ENCODE measurements at places on chromosomes 1 and 21. TPM values are rescaled to one million over a fixed set of nuclear protein-coding genes. Genes with fewer than 3 reads are reported as not detected.

DNA sequence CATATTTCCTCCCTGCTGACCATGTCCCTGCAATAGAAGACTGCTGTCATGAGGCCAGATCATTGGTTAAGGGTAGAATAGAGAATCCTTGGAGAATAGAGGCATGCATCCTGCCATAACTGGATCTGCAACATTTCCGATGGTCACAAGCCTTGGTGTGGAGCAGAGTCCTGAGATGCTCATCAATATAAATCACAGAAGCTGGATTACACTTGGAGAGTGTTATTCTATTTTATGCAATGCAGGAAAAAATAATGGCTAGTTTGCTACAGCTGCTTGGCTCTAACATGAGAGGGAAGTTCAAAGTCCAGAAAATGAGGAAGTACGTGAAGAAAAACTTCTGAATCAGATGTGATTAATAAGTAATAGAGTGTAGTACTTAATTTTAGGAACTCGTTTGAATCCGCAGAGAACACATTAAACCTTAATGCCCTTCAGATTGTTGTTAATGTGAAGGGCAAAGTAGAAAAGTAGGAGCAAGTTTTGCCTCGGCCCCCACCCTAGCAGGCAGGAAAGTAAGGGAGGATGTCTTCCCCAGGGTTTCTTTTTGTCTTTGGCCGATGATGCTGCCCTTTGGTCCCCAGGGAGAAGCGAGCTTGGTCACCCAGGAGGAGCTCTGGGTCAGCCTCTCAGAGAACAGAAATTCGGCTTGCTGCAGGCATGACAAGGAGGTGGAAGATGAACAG lies 59.5 kb downstream of the KCNK1 start:
- DNase-seq, result no peak

DNA sequence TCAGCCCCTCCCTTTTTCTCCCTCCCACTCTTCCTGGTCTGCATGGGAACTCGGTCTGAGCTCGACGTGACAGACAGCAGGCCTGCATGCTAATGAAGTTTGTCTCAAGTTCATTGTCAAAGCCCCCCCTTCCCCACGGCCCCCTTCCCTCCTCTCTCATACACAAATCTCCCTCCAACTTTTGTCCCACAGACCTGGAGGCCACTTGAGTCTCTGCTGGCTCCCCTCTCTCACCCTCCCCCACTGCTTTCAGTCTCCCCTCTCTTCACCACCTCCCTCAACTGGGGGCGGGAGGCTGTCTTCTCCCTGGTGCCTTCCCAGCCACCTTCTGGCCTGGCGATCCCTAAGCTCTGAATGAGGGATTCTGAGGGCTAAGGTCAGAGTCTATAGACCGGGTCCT lies 61.3 kb downstream of the RHBG start:
- DNase-seq, result no peak

- DNase-seq, result no peak
Measured at GRCh38 chr1:145995964-145996432, 381 bp downstream of the TXNIP start.

GRCh38 chr1:210236840-210237409 lies 4.3 kb downstream of the SERTAD4 start:
- no peak for DNase-seq

DNA sequence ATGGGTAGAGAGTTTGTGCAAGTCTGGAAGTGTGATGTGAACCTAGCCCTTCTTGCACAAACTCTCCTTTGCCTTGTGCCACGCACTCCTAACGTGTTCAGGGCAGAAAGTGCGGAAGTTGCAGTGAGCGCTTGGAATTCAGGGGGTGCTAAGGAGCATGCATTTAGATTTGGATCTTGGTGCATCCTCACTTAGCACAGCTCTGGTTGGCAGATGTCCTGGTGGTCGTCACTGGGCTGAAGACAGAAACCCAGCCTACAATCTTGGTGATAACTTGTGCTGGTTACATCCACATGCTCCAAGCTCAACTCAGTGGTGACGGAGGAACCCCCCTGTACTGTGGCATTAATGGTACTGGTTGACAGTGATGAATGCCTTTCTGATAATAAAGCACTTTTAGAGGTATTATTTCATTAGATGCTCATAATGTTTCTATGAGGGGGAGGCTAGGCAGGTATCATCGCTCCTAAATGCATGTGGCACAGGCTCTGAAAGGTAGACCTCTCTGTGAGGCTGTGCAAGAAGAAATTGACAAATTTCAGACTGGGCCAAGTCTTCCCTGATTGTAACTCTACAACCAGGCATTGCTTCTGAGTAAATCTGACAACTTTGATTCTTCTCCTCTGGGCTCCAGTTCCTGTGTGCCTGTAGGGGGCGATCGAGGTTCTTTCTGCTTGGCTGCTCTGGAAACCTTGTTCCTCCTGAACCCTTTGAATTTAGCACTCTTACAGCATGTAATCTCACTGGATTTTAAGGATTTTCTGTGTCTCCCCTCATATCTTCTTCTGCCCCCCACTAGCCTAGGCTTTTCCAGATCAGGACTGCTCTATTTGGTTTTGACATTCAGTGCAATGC lies 40.6 kb downstream of the MAPKAPK2 start:
- DNase-seq, result peak; percentile 67

GRCh38 chr1:89821322-89822108 lies 683 bp downstream of the LRRC8D start:
- DNase-seq, result peak; percentile 44

The LCE1B gene
- not detected for total RNA-seq

All from adrenal gland (tissue), 19 donors.